ENCODE measurements at places on chromosomes 5 and 9. TPM values are rescaled to one million over a fixed set of nuclear protein-coding genes. Genes with fewer than 3 reads are reported as not detected.

Gene DMRT3
- total RNA-seq, result not detected

Gene NEUROG1
- not detected for total RNA-seq

Gene TRAF2
- 29.6 TPM for total RNA-seq

- DNase-seq, result no peak
Measured at GRCh38 chr9:127283917-127284497, 19.4 kb downstream of the GARNL3 start.

- peak; percentile 68 for DNase-seq
Measured at GRCh38 chr5:41290810-41291209, 77.5 kb upstream of the C6 start.

GRCh38 chr5:101678481-101679193 is 617.4 kb downstream of the SLCO4C1 start:
- no peak for DNase-seq

- no peak for DNase-seq
Measured at GRCh38 chr9:108441726-108442125, 414.1 kb downstream of the ACTL7B start.

- DNase-seq, result no peak
Measured at GRCh38 chr9:16136451-16136850, 583.6 kb downstream of the CCDC171 start.

DNA sequence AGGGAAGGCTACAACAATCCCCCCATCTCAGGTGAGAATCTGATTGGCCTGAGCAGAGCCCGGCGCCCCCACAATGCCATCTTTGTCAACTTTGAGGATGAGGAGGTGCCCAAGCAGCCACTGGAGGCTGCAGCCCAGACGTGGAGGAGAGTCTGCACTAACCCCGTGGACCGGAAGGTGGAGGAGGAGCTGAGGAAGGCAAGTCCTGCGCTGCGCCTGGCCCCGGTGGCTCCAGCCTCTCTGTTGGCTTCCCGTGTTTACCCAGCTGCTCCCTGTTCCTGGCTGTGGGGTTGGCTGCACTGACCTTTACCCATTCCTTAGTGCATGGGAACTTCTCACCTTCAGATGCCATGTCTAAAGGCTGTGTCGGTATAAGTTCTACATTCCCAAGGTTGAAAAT is 11.0 kb upstream of the CEL start:
- DNase-seq, result peak; percentile 37

DNA sequence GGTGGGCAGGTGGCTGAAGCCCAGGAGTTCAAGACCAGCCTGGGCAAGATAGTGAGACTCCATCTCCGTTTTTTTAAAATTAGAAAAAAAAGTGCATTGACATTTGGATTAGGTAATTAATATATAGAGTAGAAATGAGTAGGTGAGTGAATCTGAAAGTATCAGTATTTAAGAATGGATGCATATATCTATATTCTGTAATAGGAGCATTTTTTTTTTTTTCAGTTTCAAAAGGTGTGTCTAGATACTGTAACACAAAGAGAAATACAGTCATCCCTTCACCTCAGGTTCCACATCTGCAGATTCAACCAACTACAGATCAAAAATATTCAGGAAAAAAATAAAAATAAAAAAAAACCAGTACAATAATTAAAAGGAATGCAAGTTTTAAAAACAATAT is 50.8 kb downstream of the RBM27 start:
- no peak for DNase-seq

DNA sequence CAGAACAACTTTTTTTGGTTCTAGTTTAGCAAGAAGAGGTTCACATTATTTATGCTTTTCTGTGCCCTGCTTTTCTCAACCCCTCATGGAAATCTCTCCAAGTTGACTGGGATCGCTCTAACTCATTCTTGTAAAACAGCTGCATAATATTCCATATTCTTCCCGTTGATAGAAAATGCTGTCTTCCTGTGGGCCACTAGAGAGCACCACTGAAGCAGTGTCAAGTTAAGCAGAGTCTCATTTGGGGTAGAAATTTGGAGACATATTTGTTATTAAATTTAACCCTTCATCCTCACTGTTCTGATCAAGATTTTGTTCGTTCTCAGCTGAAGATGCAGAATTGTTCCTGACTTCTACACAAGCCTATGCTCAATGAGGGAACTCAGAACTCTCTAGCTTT is 140.1 kb downstream of the CEMIP2 start:
- DNase-seq, result no peak

DNA sequence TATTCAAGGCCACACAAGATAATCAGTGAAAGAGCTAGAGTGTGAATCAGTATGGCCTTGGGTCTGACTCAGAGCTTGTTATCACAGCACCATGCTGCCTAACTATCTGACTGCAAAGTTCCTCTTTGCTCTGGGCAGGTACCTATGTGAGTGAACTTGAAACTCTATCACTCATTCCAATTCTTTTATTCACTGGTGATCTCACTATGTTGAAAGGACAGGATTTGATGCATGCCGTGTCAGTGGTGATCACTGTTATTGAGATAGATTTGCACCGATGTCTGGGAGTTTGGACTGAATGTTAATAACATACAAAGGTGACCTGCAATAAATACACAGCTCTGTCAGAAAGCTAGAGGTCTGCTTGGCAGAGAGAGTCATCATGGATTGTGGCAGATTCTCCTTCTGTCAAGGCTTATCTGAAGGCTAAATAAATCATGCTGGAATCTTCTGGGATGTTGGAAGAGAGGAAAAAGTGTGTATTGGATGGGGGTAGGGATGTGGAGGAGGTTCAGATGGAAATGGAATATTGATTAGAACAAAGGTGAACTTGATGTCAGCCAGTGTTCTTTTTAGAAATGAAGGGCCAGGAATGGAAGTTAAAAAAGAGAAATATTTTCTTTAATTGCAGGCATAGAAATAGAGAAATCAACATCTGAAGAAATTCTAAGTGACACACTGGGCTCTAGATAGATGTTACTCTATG is 91.8 kb upstream of the TNC start:
- DNase-seq, result no peak

Data from spleen (tissue), 13 donors.